ENCODE measurements at places on chromosomes 3 and 15.
A peak's percentile ranks its signal among the peaks of the same experiment; 100 is the strongest.

DNA sequence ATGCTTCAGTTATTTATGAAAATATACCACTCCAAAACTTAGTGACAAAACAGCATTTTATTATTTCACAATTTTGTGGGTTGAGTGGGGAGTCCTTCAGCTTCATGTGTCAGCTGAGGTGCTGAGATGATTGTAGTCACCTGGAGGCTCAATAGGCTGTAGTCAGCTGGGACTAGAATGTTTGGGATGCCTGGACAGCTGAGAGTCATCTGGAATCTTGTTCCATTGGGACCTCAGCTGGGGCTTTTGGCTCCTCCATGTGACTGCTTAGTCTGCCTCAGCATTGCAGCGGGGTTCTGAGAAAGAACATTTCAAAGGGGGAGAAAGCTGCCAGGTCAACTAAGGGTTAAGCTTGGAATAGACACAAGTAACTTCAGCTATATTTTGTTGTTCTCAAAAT, 13.4 kb downstream of the STT3B start:
- DNase-seq: no peak

GRCh38 chr3:11717768-11718636, 74.3 kb upstream of the VGLL4 start:
- peak; percentile 2 for DNase-seq

GRCh38 chr3:158794936-158795518, 6.8 kb upstream of the MFSD1 start:
- DNase-seq: peak; percentile 26

DNA sequence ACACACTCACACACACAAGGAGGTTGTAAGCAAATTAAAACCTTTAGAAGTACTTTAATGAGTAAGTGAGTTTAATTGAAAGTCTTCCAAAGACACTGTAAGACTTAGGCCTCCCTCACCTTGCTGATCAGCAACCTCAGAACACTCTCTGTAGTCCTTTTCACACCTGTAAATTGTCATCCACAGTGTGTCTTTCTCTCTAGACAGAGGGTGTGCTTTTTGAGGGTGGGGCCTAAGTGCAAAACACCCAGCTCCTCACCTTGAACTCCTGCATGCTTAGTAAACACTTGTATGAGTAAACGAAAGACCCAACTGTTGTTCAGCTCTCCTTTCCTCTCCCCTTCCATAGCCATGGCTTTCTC, 183.2 kb upstream of the IL12A start:
- no peak for DNase-seq

DNA sequence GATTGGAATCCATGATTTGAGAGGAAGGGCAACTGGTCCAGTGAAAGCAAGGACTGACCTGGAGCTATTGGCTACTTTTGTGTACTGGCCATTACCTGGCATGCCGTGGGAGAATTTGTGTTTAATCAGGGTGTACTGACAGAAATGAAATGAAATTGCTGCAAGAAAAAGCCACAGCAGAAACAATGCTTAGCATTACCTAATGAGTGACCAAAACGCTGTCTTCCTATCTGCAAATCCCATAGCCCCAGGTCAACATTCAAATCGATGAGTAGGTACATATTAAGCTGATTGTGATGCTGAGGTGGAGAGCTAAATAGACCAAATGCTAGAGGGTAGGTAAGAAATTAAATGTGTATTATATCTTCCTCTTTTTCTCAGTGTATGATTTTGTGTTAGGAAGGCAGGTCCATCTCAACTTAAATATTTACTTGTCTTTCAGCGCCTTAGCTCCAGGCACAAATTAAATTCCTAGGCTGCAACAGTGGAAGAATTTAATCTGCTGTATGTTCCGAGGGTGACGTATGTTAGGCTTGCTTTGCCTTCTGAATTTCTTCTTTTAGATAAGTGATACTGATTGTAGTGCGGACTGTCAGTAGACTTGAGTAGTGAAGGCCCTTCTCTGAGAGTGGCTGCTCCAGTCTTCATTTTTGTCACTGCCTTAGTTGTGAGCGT, 331.1 kb downstream of the SV2B start:
- DNase-seq: no peak

GRCh38 chr3:16355828-16356227, 90.8 kb downstream of the OXNAD1 start:
- DNase-seq: no peak

GRCh38 chr15:73749971-73750370, 3.2 kb downstream of the INSYN1 start:
- no peak for DNase-seq

- DNase-seq: no peak
Observed at GRCh38 chr3:112109322-112109721, 23.1 kb downstream of the C3orf52 start.

GRCh38 chr3:119681279-119681678, 4.1 kb upstream of the COX17 start:
- DNase-seq: no peak

Data from CD4-positive, alpha-beta memory T cell (primary cell).